ENCODE measurements at places on chromosomes 11 and 22. TPM values are rescaled to one million over a fixed set of nuclear protein-coding genes. Genes with fewer than 3 reads are reported as not detected.

The CECR2 gene
- 0.15 TPM for total RNA-seq

The CLMP gene
- 90.7 TPM for total RNA-seq

The DKK3 gene
- total RNA-seq, result 168 TPM

The KCNJ5 gene
- not detected for total RNA-seq

The SPTBN2 gene
- 2.0 TPM for total RNA-seq

The UPB1 gene
- total RNA-seq, result not detected

The RIBC2 gene
- total RNA-seq, result 1.0 TPM

The HBD gene
- not detected for total RNA-seq

The LTO1 gene
- total RNA-seq, result 10.4 TPM

The SMIM35 gene
- not detected for total RNA-seq

The CCDC188 gene
- total RNA-seq, result not detected

The UPK2 gene
- total RNA-seq, result not detected

The GGT5 gene
- 10.3 TPM for total RNA-seq

The TOB2 gene
- total RNA-seq, result 23.2 TPM

The KCNJ1 gene
- not detected for total RNA-seq

The THOC5 gene
- 41.9 TPM for total RNA-seq

The HTR3A gene
- total RNA-seq, result not detected

The RGL4 gene
- total RNA-seq, result not detected

The CALCA gene
- total RNA-seq, result not detected

The WT1 gene
- total RNA-seq, result 0.17 TPM

The F2 gene
- total RNA-seq, result not detected

The DDB1 gene
- total RNA-seq, result 239 TPM

The MOV10L1 gene
- 0.67 TPM for total RNA-seq

The CBLIF gene
- not detected for total RNA-seq

The DCDC1 gene
- not detected for total RNA-seq

The MMP13 gene
- not detected for total RNA-seq

The CAVIN3 gene
- total RNA-seq, result 338 TPM
